Muscle of leg (tissue), 16 donors: ENCODE measurements at places on chromosomes 6 and 20.

DNA sequence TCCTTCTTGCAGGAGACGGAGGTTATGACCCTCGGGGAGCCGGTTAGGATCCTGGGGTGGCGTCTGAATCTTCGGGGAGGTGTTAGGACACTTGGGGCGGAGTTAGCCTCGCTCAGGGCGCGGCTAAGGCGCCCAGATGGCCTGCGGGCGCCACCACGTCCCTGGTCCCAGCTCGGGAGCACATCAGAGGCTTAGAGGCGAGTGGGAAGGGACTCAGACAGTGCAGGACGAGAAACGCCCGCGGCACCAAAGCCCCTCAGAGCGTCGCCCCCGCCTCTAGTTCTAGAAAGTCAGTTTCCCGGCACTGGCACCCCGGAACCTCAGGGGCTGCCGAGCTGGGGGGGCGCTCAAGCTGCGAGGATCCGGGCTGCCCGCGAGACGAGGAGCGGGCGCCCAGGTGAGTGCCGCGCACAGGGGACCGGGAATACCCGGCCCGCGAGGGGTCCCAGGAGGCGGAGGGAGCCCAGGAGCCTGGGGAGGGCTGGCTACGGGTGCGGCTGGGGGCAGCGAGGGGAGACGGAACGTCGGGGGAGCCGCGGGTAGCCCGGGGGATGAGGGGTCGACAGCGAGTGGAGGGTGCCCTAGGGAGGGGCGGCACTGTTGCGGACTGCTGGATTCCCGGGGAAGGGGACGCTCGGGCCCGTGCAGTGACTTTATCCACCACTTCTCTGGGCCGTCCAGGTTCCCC, at the start of gene HCK:
Gene HCK, plus strand, starts transcription at position 153 of the 688 bp plus-strand sequence.
- peak; percentile 29 for DNase-seq

GRCh38 chr20:51193066-51193772, 170.3 kb upstream of the KCNG1 start:
- no peak for DNase-seq

- DNase-seq = no peak
Observed at GRCh38 chr6:3336859-3337515, 78.2 kb downstream of the PSMG4 start.

GRCh38 chr20:16066571-16066970, 506.7 kb downstream of the KIF16B start:
- no peak for DNase-seq

- no peak for DNase-seq
Observed at GRCh38 chr6:126805861-126806260, 312.6 kb upstream of the RSPO3 start.

- no peak for DNase-seq
Observed at GRCh38 chr20:57438552-57438951, 47.4 kb downstream of the RBM38 start.

GRCh38 chr6:111200350-111201243, 113.3 kb downstream of the SLC16A10 start:
- no peak for DNase-seq
